ENCODE measurements at places on chromosomes 6 and 20.
A peak's percentile ranks its signal among the peaks of the same experiment; 100 is the strongest.

- H3K36me3 ChIP-seq, result no peaks in the 10 kb centered on the region
- no peaks in the 10 kb centered on the region for H3K4me1 ChIP-seq
- H3K27ac ChIP-seq, result no peak overlapping the region
- H3K27me3 ChIP-seq, result no peaks in the 10 kb centered on the region
- H3K4me3 ChIP-seq, result no peak overlapping the region
Measured at GRCh38 chr6:123632641-123633040, 4.1 kb downstream of the TRDN start.

DNA sequence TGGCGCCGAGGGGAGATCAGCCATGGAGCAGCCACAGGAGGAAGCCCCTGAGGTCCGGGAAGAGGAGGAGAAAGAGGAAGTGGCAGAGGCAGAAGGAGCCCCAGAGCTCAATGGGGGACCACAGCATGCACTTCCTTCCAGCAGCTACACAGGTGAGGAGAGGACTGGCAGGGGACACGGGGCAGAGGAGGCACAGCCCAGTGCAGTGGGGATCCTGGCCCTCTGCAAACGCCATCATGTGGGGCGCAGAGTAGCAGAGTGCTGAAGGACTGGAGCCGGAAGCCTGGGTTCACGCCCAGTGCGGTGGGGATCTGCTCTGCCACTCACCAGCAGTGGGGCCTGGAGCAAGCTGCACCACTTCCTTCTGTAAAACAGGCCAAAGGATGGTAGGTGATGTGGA lies 41.1 kb upstream of the FANCE start:
- no peaks in the 10 kb centered on the region for H3K27me3 ChIP-seq
- peak overlapping the region; percentile 42 for H3K27ac ChIP-seq
- H3K4me3 ChIP-seq, result peak overlapping the region; percentile 41
- H3K4me1 ChIP-seq, result peaks cover 29% of the 10 kb centered on the region
- DNase-seq, result no peak

- H3K4me3 ChIP-seq, result no peak overlapping the region
- H3K27ac ChIP-seq, result no peak overlapping the region
- no peaks in the 10 kb centered on the region for H3K4me1 ChIP-seq
- DNase-seq, result no peak
- no peaks in the 10 kb centered on the region for H3K27me3 ChIP-seq
- H3K36me3 ChIP-seq, result peaks cover 3% of the 10 kb centered on the region
Measured at GRCh38 chr6:88761237-88762031, 202.0 kb downstream of the RNGTT start.

DNA sequence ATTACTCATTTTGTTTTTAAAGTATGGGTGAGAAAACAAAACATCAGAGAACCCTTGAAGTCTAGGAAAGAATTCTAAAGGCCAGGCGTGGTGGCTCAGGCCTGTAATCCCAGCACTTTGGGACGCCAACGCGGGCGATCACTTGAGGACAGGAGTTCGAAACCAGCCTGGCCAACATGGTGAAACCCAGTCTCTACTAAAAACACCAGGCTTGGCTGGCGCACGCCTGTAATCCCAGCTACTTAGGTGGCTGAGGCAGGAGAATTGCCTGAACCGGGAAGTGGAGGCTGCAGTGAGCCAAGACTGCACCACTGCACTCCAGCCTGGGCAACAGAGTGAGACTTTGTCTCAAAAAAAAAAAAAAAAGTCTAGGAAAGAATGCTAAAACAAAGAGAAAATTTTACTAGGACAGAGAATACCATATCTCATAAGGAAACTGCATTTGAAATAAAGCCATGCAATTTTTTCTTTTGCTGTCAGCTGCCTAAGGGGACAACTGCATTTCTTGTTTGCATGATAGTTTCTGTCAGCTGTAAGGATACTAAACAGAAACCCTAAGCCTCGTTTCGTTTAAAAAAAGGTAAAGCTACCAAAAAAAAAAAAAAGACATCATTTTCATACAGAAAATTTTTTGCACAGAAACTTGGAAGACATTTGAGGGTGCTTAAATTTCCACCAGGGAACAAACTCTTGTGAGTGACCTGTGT lies 32.1 kb downstream of the SMLR1 start:
- no peak overlapping the region for H3K27ac ChIP-seq
- H3K27me3 ChIP-seq, result no peaks in the 10 kb centered on the region
- no peak for DNase-seq
- no peaks in the 10 kb centered on the region for H3K4me1 ChIP-seq
- no peaks in the 10 kb centered on the region for H3K36me3 ChIP-seq
- H3K4me3 ChIP-seq, result no peak overlapping the region

DNA sequence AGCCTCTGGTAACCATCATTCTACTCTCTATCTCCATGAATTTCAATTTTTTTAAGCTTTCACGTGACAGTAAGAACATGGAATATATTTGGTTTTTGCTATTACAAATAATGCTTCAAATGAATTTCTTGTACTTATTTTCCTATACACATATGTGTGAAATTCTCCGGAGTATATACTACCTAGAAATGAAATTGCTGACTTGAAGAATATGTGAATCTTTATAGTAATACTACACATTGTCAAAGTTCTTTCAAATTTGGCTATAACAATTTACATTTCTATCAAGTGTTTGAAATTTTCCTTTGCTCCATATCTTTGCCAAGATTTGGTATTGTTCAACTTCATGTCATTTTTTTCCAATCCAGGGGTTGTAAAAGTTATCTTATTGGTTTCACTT lies 11.6 kb upstream of the VGLL2 start:
- no peak for DNase-seq
- H3K27ac ChIP-seq, result no peak overlapping the region
- H3K4me3 ChIP-seq, result no peak overlapping the region
- H3K4me1 ChIP-seq, result no peaks in the 10 kb centered on the region
- H3K27me3 ChIP-seq, result no peaks in the 10 kb centered on the region

- peak; percentile 68 for DNase-seq
- peak overlapping the region; percentile 50 for H3K4me3 ChIP-seq
- H3K36me3 ChIP-seq, result peaks cover 35% of the 10 kb centered on the region
- peaks cover 62% of the 10 kb centered on the region for H3K4me1 ChIP-seq
- H3K27ac ChIP-seq, result peak overlapping the region; percentile 83
Measured at GRCh38 chr6:484086-484745, 92.7 kb downstream of the IRF4 start.

DNA sequence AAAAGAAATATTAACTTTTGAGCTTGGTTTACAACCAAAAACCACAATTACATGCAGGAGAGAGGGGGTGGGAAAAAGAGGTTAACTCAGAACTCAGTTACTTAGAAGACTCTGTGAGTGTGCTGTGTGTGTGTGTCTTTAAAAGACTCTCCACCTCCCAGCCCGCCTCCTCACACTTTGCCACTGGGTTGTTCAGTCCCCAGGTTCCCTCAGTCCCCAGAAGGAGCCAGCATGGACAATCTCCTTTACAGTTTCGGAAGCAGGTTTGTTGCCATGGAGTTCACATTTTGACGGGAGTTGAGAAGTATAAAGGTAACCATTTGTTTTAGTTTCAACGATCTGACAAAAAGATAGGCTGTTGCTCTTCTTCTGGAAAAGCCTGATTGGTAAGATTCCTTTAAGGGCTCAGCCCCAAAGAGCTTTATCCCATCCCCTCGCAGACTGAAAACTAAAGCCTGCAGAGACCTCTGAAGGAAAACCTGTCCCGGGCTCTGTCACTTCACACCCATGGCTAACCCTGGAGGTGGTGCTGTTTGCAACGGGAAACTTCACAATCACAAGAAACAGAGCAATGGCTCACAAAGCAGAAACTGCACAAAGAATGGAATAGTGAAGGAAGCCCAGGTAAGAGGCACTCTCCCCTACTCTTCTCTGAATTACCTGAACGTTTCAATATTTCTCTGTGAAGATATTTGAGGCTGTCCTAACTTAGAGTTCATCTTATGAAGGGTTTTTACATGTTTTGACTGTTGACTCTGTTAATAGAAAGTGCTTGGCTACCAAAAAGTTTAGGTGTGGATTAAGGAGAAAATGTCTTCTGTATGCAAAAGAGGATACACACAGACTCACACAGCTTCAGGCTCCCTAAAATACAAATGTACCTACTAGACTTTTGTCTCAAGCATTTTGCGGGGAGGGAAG lies at the start of gene SPTLC3:
SPTLC3 (plus strand) TSS at position 212 of the 921 bp plus-strand sequence; CDS start at position 508, 296 bp downstream.
- H3K36me3 ChIP-seq, result no peaks in the 10 kb centered on the region
- peaks cover 18% of the 10 kb centered on the region for H3K4me1 ChIP-seq
- H3K27ac ChIP-seq, result peak within 1 kb of the TSS; percentile 49
- H3K27me3 ChIP-seq, result peaks cover 13% of the 10 kb centered on the region

GRCh38 chr6:23277521-23278179 lies 708.3 kb downstream of the HDGFL1 start:
- H3K4me3 ChIP-seq, result no peak overlapping the region
- no peaks in the 10 kb centered on the region for H3K36me3 ChIP-seq
- no peak overlapping the region for H3K27ac ChIP-seq
- no peak for DNase-seq

DNA sequence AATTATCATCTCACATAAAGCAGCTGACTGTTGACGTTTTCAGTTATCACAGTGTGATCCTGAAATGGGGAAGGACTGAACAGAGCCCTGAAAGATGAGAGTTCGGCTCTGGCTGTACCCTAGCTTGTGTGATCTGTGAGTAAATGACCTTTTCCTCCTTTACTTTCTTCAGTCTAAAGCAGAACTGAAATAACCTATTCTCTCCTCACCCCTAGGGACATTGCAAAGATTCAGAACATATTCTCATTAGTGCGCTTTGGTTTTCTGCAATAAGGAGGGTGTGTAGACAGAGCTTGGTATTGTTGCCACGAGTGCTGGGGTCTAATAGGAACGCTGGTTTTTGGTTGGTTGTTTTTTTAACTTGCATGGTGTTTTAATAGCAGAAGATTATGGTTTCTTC lies 16.7 kb downstream of the FARS2 start:
- no peak overlapping the region for H3K4me3 ChIP-seq
- H3K27me3 ChIP-seq, result no peaks in the 10 kb centered on the region
- peaks cover 15% of the 10 kb centered on the region for H3K36me3 ChIP-seq
- H3K27ac ChIP-seq, result no peak overlapping the region

DNA sequence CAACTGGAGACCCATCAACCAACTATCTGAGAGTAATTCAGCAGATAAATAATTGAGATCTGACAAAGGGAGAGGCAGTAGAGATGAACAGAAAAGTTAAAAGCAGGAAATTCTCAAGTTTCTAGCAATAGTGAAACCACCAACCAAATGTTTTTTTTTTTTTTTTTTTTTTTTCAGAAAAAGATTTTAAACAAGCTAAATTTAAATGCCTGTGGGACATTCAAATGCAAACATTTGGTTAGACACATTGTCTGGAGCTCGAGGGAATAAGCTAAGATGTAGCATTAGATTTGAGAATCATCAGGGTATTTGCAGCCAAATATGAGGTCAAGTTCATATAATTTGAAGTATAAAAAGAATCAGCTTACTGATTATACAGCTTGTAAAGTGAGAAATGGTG lies 16.4 kb downstream of the RANBP9 start:
- H3K27me3 ChIP-seq, result no peaks in the 10 kb centered on the region
- peaks cover 45% of the 10 kb centered on the region for H3K4me1 ChIP-seq
- DNase-seq, result no peak

DNA sequence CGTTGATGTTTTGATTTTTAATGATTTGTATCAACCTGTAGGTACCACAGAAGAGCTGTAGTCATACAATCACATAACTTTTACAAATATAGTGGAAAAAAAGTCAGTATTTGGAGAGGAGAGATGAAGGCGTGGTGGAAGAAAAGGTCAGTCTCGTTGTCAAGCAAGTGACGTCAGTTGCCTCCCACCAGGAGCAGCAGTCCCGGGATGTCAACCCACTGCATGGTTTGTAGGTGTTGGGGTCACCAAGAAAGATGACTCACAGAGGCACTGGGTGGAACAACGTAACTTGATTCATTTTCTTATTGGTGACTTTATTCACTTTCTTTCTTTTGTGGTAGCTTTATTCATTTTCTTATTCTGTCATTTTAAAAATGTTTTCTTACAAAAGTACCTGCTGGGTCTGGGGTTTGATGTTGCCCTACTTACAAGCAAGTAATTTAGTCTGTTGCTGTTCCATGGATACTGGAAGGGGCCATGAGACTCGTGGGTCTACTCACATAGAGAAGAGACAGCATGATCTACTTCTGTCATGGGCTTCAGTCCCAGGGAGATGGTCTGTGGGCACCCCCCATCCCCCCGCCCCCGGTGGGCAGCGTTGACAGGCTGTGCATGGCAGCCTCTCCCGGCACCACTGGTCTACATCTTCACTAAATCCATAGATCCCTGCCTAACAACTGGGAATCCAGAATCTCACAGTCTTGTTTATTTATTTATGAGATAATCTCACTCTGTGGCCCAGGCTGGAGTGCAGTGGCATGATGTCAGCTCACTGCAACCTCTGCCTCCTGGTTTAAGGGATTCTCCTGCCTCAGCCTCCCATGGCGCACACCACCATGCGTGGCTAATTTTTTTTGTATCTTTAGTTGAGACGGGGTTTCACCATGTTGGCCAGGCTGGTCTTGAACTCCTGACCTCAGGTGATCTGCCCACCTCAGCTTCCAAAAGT lies 36.4 kb upstream of the SYNJ2 start:
- DNase-seq, result peak; percentile 68
- H3K27me3 ChIP-seq, result peaks cover 12% of the 10 kb centered on the region
- H3K4me1 ChIP-seq, result peaks cover 4% of the 10 kb centered on the region
- peaks cover 6% of the 10 kb centered on the region for H3K36me3 ChIP-seq
- no peak overlapping the region for H3K4me3 ChIP-seq

- DNase-seq, result no peak
- peaks cover 3% of the 10 kb centered on the region for H3K27me3 ChIP-seq
- no peak overlapping the region for H3K4me3 ChIP-seq
- no peaks in the 10 kb centered on the region for H3K36me3 ChIP-seq
Measured at GRCh38 chr6:33589392-33589730, 9.3 kb upstream of the BAK1 start.

DNA sequence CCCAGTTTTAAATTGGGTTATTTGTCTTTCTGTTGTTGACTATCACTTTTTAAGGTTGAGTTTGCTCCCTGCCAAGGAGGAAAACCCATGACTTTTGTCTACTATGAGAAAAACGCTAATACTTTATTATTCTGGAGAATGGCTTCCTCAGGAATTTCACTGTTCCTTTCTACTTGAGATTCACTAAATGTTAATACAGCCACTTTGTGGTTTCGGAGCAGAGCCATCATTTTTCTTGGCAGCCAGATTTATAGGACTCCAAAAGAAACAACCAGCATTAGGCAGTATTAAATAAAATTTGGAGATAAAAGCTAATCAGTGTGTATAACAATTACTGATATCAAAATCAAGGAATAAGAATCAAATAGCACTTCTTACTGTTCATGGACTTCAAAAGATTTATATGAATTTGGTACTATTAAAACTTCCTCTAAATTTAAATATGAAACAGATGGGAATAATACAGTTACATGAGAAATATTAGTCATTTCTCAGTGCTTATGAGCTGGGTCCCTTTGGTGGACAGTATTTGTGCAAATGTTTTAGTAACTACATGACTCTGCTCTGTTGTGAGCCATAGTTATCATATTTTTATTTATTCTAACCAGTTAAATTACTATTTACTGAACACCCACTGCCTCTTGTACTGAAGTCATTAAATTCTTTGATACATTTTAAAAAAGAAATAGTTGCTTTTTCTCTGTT lies 64.1 kb upstream of the FBXO30 start:
- DNase-seq, result no peak
- no peaks in the 10 kb centered on the region for H3K27me3 ChIP-seq
- peaks cover 13% of the 10 kb centered on the region for H3K36me3 ChIP-seq
- H3K4me1 ChIP-seq, result peaks cover 2% of the 10 kb centered on the region
- no peak overlapping the region for H3K27ac ChIP-seq

GRCh38 chr6:145267076-145267867 lies 468.0 kb downstream of the EPM2A start:
- no peak for DNase-seq
- H3K4me1 ChIP-seq, result no peaks in the 10 kb centered on the region
- H3K27me3 ChIP-seq, result no peaks in the 10 kb centered on the region
- no peak overlapping the region for H3K27ac ChIP-seq
- no peak overlapping the region for H3K4me3 ChIP-seq

- H3K4me3 ChIP-seq, result no peak overlapping the region
- no peak overlapping the region for H3K27ac ChIP-seq
- H3K36me3 ChIP-seq, result no peaks in the 10 kb centered on the region
Measured at GRCh38 chr6:79117752-79118151, 39.7 kb upstream of the PHIP start.
